ENCODE measurements at places on chromosomes 16 and 17.

DNA sequence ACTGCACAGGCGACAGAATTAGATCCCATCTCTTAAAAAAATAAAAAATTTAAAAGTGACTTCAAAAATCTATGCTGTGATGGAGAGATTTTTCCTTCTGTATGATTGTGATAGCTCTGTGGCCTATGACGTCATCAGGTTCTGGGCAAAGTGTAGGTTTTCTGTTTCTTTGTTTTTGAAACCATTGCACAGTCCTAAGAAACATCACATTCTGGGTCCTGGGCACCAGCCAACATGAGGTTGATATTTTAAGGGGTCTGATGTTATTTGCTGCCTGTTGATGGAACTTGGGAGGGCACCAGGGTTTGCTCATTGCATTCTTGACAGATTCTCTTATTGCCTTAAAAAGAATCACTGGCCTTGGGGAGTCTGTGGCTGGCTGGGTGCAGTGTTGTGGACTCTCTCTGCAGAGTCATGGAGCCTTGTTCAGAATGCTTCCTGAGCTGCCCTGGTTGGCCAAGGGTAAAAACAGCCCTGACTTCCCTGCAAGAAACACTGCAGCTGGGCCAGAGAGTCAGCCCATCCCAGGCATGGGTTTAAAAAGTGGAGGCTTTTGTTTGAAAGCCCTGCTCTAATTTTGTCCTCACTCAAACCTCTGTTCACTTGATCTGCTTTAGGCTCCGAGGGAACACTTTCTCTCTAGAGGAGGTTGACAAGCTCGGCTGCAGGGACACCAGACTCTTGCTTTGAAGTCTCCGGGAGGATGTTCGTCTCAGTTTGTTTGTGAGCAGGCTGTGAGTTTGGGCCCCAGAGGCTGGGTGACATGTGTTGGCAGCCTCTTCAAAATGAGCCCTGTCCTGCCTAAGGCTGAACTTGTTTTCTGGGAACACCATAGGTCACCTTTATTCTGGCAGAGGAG lies 10.5 kb upstream of the CYLD start:
- no peak for DNase-seq

- no peak for DNase-seq
Observed at GRCh38 chr17:19262650-19263631, 25.8 kb downstream of the EPN2 start.

GRCh38 chr16:57094911-57095310 lies 2.5 kb downstream of the CPNE2 start:
- DNase-seq, result no peak

DNA sequence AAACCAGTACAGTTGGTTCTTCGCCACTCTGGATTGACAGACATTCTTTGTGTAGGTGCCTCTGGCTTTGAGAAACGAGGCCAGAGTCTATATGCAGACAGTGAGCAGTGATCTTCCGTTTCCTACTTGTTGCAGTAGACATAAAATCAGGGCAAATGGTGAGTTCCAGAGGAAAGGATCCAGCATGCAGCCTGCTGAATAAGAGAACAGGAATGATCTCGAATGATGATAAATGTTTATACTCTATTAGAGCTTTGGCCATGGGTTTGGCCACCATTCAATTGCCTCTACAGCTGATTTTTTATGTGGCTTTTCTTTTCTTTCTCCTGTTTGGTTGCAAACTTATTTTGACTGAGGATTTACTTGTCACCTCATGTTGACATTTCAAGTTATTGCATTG lies 286.7 kb downstream of the IRX3 start:
- DNase-seq, result no peak

DNA sequence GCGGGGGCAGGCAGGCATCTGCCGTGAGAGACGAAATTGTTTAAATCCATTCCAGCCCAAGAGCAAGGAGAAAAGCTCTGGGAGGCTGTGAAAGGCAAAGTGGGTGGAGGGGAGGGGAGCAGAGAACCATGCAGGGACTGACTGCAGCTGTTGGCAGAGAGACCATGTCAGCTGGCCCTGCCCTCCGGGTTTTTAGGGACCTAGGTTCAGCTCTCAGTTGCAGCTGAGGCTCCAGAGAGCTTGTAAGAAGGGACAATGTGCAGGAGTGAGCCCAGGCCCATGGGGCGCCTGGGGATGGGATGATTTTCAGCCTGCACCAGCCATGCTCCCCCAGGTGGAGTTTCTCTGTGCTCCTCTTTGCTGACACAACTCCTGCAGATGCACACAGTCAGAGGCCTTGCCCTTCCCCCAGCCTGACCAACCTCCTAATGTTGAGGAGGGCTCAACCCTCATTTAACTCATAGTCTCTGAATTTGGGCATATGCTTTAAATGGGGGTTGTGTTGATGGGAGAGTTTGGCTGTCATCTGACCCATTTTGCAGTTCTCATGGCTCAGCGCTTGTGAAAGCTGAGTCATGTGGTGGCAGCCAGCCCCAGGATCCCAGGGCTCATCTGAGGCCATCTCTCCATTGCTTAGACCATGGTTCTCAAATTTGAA lies 70.9 kb downstream of the PLXDC1 start:
- no peak for DNase-seq

DNA sequence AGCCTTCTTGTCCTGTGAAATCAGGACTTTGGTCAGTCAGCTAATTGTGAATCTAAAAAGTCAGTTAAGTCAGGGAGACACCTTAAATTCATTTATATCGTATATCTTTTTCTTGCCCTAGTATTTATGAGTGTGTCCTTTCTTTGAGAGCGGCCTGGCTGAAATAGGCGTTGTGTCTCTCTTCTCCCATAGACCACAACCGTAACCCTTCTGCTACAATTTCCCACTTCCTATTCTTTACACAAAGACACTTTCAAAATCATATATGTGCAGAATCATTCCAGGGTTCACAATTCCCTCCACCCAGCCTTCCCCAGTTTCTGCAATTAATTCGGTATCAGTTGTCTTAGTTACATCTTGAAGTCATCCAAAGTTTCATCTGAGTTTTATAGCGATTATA lies 14.0 kb upstream of the COTL1 start:
- DNase-seq, result no peak

DNA sequence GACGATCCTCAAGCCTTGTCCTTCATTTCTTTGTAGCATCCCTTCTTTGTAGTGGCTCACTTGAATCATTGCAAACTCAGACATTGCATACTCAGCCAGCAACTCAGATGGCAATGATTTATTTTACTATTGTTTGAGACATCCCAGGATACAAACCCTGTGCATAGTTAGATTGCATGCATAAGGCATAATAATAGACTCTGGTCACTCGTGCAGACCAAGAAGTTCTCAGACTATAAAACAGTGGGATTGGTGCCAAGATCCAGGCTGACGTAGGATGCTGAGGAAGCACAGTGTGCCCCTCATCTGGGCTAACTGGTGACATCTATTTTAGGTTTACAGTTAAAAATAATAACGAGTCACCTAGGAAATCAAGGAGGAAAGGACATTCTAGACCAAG lies 142.3 kb downstream of the PMP22 start:
- no peak for DNase-seq

GRCh38 chr17:33516645-33517044 lies 223.6 kb upstream of the ASIC2 start:
- DNase-seq, result no peak

GRCh38 chr17:2405247-2405926 lies 4.5 kb upstream of the MNT start:
- peak; percentile 67 for DNase-seq

GRCh38 chr17:11944587-11944986 lies 52.7 kb downstream of the ZNF18 start:
- DNase-seq, result no peak

DNA sequence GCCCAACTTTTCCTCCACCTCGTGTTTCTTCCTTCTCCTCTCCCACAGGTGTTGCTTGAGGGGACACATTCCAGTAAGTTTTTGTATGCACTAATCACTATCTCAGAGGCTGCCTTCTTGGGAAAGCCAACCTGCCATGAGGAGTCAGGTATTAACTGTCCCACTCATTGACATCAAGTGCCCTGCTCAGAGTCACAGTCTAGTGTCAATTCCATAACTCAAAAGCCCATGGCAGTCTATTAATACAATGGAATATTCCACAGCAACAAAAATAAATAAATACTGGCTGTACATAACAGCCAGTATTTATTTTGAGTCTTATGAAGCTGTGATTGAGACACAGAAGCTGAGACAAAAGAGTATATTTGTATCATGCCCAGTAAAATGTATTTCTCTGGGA lies 26.1 kb upstream of the KIF2B start:
- DNase-seq, result no peak

- DNase-seq, result peak; percentile 59
Observed at GRCh38 chr16:71428883-71429282, 13.0 kb downstream of the TLE7 start.

DNA sequence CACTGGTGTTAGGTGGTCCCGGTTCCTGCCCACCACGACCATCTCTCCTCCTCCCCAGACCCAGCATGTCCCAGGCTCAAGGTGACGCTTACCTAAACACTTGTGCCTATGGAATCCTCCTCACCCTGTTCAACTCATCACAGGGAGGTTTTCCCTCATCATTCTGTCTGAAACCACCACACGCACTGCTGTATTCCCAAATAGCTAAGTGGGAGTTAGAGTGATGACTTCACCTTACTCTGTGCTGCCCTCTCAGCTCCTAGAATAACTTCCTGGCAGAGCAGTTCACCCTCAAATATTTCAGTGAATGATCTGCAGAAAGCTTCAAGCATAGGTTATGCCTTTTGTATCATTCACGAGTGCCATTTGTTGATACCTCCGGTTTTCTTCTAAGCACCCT lies 216.5 kb downstream of the CPPED1 start:
- DNase-seq, result no peak

DNA sequence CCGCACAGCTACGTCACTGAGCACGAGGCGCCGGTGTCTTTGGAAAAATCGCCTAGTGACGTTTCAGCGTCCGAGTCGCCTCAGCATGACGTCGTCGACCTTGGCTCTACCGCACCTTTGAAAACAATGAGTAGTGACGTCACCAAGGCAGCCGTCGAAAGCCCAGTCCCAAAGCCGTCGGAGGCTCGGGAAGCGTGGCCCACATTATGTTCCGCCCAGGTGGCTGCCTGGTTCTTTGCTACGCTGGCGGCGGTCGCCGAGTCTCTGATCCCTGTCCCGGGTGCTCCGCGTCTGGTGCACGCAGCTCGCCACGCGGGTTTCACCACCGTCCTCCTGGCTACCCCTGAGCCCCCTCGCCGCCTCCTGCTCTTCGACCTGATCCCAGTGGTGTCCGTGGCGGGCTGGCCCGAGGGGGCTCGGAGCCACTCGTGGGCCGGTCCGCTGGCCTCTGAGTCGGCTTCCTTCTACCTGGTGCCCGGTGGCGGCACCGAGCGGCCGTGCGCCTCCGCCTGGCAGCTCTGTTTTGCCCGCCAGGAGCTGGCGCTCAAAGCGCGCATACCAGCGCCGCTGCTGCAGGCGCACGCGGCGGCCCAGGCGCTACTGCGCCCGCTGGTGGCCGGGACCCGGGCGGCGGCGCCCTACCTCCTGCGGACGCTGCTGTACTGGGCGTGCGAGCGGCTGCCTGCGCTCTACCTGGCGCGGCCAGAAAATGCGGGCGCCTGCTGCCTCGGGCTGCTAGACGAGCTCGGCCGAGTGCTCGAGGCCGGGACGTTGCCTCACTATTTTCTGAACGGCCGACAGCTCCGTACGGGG lies 1.5 kb downstream of the TMEM102 start:
- DNase-seq, result peak; percentile 74

DNA sequence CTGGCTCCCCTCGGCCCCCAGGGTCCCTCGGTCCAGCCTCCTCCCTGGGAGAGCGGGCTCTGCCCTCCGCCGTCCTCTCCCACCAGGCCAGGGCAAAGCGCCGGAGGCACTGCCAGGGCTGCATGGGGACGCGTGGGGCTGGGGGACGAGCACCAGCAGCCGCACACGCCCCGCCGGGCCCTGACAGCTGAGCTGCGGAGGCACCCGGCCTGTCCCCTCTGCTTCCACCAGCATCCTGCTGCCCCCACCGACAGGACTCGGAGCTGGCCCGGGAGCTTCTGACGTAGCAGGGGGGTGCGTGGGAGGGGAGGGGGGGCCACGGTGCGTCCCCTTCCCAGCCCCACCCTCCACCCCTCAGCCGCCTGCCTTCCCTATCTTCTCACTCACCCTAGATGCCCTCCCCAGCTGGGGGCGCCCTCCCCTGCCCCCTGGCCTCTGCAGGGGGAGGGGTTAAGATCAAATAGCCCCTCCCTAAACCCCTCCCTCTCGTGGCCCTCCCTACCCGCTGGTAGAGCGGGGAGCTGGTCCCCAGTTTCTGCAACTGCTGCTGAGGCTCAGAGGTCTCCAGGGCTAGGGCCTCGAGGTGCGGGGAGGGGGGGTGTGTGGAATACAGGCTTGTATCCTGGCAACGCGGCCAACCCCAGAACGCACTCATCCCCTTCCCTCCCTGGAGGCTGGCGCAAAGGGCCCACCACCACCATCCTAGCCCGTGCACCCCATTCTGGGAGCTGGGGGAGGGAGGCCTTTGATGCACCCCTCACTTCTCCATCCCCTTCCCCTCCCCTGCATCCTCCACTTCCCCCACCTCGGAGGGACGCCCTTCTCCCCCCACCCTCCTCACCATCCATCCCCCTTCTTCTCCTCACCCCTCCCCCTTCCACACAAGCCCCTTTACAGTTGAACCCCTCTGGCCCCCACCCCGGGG lies 1.0 kb downstream of the SRCIN1 start:
- no peak for DNase-seq

DNA sequence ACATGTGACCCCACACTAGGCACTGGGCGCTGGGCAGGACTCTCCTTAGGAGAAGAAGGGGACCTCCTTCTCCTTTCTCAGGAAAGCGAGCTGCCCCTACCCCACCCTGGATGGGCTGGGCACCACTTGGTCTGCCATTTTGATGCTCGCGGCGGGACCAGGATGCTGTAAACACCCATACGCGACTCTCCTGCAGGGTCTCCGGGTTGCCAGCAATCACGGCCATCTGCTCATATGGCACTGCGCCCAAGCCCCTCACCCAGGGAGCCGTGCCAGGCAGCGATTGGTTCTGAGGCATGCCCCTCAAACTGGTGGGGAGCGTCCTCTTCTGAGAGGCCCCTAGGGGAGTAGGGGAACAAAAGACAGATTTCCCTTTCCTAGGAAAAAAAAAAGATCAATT lies 99.0 kb downstream of the C16orf78 start:
- DNase-seq, result no peak

GRCh38 chr17:27995554-27995953 lies 46.9 kb upstream of the NLK start:
- no peak for DNase-seq

GRCh38 chr17:534071-534691 lies 180.5 kb downstream of the VPS53 start:
- no peak for DNase-seq

DNA sequence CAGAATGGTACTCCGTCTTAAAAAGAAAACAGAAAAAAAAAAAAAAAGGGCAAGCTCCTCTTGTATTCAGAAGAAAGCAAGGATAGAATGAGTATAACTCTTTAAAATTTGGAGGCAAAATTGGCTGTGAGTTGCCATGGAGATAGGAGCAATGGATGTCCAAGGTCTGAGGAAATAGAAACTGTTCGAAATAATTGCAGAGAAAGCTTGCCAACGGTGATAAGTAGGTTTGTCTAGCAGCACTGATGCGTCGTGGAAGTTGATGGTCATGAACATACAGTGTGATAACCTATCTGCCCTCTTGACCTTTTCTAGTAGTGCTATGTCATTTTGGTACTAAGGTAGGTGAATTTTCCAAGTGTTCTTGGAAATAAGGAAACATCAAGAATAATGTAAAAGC lies 3.0 kb downstream of the MOSMO start:
- DNase-seq, result no peak

- no peak for DNase-seq
Observed at GRCh38 chr16:66432429-66432828, 5.3 kb downstream of the BEAN1 start.

Measured in T1000 (cell line).